ENCODE measurements at places on chromosomes 3 and 15.

DNA sequence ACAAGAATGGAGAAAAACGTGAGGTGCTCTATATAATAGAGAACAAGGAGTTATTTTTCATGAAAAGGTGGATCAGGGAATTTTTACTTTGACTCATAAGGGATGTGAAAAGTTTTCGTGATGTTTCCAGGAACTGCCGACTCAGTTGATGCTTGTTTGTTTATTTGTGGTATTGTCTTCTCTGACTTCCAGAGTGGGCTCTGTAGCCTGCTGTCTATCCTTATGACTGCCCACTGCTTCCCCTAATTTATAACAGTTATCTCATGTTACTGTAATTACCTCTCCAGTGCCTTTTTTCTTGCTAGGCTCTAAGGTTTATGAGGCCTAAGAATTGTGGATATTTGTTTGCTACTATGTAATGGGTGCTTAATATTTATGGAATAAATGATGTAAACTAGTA is 12.3 kb downstream of the ARL13B start:
- no peak for DNase-seq

GRCh38 chr3:141346839-141347238 is 21.5 kb upstream of the ZBTB38 start:
- DNase-seq, result no peak

DNA sequence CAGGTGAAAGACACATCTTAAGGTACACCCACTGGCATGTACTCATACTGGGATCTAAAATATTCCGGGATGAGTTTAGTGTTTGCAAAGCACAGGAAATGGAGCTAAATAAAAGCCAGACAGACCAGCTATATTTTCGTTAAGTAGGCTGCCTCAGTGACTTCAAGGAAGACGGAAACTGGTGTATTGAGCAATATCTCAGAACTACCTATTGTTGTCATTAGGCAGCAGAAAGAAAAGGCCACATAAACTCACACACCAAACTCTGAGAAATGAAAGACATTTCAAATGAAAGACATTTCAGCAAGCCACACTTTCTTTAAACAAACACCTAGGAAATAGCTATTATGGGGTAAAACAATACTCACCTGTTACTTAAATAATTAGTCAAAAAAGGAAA is 761.7 kb upstream of the SEMA6D start:
- DNase-seq, result no peak

DNA sequence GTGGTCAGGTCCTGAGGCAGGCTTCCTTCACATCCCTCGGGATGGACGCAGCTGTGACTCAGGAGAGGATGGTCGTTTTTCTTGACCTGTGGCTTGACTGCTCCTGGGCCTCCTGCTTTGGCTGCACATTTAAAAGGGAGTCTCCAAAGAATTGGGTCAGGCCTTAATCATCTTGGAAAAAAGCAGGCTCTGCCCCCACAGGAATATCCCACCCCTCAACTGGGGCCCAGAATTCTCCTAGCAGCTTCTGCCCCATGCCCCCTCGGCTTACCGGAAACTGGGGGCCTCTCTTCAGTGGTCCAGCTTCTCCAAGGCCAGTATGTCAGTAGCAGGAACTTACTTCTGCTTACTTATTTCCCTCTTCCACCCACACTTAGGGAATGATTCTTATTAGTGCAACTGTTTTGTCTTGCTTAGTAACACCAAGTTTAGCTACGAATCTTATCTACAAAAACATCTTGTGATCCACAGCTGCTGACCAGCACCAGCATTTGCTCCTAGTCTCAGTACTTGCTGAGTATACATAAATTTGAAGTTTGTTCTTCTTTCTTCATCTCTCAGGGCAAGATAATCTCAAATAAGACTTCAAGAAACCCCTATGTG is 35.7 kb downstream of the ATG7 start:
- DNase-seq, result no peak

Data from activated T-cell treated with anti-CD3 and anti-CD28 coated beads for 48 hours (primary cell).